ENCODE measurements at places on chromosomes 1 and 21. TPM values are rescaled to one million over a fixed set of nuclear protein-coding genes. Genes with fewer than 3 reads are reported as not detected.

The KRTAP7-1 gene
- total RNA-seq = not detected

The TNNT2 gene
- total RNA-seq = 1.4 TPM

The GBP2 gene
- 17.8 TPM for total RNA-seq

The PDZK1IP1 gene
- not detected for total RNA-seq

The OR2L2 gene
- not detected for total RNA-seq

The CBS gene
- total RNA-seq = 43.3 TPM

The ANGEL2 gene
- 42.4 TPM for total RNA-seq

The CLDN17 gene
- not detected for total RNA-seq

The GRHL3 gene
- not detected for total RNA-seq

The ATP5IF1 gene
- total RNA-seq = 103 TPM

The WDR64 gene
- total RNA-seq = 1.2 TPM

The FNDC5 gene
- not detected for total RNA-seq

The LDLRAD1 gene
- total RNA-seq = not detected

The ANKRD35 gene
- total RNA-seq = 7.9 TPM

The KRTAP11-1 gene
- not detected for total RNA-seq

The ETNK2 gene
- total RNA-seq = 144 TPM

The KCNA3 gene
- not detected for total RNA-seq

The AZIN2 gene
- total RNA-seq = 2.6 TPM

The NBPF6 gene
- not detected for total RNA-seq

The LRRN2 gene
- total RNA-seq = 0.22 TPM

The NUP210L gene
- not detected for total RNA-seq

The TENT5C gene
- total RNA-seq = 0.39 TPM

The KLHL20 gene
- total RNA-seq = 24.7 TPM

The BCAR3 gene
- total RNA-seq = 66.3 TPM

The ATP6V1G3 gene
- not detected for total RNA-seq

The C1orf167 gene
- not detected for total RNA-seq

The LENEP gene
- 3.9 TPM for total RNA-seq

The FMO3 gene
- not detected for total RNA-seq

The MYBPHL gene
- 0.54 TPM for total RNA-seq

The KRTAP12-2 gene
- not detected for total RNA-seq

The NCAM2 gene
- total RNA-seq = not detected

Data from placental epithelial cell (primary cell).